ENCODE measurements at places on chromosomes 5 and 9. TPM values are rescaled to one million over a fixed set of nuclear protein-coding genes. Genes with fewer than 3 reads are reported as not detected.
A peak's percentile ranks its signal among the peaks of the same experiment; 100 is the strongest.

DNA sequence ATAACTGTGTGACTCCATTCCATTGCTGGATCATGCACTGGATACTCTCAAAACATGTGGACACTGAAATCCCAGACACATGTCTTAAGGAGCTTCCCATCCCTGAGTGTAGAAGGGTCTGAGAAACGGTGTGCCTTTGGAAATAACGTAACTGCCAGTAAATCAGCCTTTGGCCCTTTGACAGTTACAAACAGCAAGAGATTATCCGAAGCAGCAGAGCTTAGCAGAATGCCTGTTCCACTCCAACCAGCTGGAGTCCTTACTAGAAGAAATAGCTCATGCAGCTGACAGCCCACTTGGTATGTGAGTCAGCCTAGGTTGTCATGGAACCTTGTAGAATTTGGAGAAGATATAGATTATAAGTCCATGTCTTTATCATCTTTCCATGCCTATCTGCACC lies 7.0 kb downstream of the TMEM252 start:
- no peak for DNase-seq

DNA sequence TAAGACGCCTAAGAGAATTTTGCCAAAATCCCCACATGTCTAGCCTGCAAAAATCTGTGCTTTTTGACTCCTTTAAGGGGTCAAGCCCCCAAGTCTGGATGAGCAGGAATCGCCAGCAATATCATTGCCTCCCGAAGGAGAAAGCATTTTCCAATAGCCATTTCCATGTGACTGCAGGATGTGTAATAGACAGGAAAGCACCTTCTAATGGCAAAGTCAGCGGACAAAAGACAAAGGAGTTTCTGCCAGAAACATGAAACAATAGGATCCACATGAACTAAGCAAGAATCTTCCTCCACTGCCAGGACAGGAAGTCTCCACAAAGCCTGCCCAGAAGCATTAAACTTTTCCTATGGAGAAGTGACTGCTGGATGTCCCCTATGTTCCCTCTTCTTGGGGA lies 177.1 kb upstream of the PCSK5 start:
- DNase-seq: no peak

DNA sequence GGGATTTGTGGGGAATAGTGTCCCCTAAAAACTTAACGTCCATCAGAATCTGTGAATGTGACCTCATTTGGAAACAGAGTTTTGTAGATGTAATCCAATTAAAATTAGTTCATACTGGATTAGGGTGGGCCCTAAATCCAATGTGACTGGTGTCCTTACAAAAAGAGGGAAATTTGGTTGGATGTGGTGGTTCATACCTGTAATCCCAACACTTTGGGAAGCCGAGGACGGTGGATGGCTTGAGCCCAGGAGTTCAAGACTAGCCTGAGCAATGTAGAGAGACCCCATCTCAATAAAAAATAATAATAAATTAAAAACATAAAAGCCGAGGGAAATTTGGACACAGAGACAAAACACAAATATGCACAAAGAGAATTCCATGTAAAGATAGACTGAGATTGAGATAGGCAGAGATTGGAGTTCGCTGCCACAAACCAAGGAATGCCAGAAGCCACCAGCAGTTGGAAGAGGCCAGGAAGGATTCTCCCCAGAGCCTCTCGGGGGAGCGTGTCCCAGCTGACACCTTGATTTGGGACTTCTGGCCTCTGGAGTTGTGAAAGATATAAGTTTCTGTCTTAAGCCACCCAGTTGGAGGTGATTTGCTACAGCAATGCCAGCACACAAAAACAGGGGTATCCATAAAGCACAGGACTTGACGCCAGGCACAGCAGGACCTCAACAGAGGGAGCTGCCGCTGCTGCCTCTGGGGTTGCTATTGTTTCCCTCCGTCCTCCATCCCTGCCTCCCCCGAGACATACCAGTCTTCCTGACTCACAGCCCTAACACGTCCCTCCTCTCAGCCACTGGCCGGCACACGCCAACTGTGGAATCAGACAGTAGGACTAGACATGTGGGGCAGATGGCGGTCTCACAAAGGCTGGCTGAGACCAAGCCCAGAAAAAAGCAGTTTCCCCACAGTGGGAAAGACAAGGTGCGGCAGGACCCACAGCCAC lies 73.8 kb upstream of the IL17B start:
- DNase-seq: peak; percentile 81

GRCh38 chr9:85163415-85163814 lies 493.9 kb downstream of the NTRK2 start:
- DNase-seq: no peak

DNA sequence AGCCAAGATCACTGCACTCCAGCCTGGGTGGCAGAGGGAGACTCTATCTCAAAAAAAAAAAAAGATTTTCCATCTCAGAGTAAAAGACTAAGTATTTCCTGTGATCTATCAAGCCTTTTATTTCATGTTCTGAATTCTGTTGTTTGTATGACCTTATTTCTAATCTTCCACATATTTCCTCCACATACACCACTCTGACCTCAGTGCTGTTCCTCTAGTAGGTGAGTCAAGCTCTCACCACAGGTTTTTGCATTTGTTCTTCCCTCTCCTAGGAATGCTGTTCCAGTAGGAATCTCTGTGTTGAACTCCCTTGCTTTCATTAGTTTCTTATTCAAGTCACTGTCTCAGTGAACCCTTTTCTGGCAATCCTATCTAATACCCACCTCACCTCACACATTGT lies 68.1 kb downstream of the INVS start:
- DNase-seq: no peak

- no peak for DNase-seq
Observed at GRCh38 chr9:135004772-135005171, 82.7 kb upstream of the OLFM1 start.

GRCh38 chr5:165360784-165361542 lies 1855.5 kb downstream of the MAT2B start:
- no peak for DNase-seq

GRCh38 chr9:128998462-128998861 lies 29.7 kb downstream of the SH3GLB2 start:
- no peak for DNase-seq

GRCh38 chr9:11192993-11193392 lies 580.2 kb upstream of the PTPRD start:
- DNase-seq: no peak

DNA sequence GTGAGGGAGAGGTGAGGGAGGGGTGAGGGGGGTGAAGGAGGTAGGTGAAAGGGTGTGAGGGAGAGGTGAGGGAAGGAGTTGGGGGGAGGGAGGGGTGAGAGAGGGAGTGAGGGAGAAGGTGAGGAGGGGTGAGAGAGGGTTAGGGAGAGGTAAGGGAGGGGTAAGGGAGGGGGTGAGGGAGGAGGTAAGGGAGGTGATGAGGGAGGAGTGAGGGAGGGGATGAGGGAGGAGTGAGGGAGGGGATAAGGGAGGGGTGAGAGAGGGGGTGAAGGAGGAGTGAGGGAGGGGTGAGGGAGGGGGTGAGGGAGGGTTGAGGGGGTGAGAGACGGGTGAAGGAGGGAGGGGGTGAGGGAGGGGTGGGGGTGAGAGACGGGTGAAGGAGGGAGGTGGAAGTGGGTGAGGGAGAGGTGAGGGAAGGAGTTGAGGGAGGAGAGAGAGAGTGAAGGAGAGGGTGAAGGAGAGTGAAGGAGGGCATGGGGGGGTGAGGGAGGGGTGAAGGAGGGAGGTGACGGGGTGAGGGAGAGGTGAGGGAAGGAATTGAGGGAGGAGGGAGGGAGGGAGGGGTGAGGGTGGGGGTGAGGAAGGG lies 18.5 kb downstream of the NINJ1 start:
- peak; percentile 7 for DNase-seq

DNA sequence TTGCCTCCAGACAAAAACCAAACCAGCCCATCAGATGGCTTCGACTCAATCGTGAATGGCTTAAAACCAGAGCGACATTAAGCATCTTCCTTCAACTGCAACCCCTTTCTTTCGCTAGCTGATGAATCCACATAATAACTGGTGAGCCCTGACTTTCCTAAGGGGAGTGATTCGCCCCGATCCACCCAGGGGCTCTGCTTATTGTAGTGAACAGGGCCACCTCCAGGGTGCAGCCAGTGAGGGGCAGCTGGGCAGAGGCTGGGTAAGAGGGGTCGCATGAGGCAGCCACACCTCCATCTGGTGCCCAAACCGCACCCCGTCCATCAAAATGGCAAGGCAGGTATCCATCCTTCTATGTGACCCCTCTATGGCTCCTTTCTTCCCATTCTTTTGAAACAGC lies 38.0 kb downstream of the SLC35D2 start:
- DNase-seq: no peak

GRCh38 chr5:104372796-104373195 lies 810.2 kb upstream of the NUDT12 start:
- no peak for DNase-seq

DNA sequence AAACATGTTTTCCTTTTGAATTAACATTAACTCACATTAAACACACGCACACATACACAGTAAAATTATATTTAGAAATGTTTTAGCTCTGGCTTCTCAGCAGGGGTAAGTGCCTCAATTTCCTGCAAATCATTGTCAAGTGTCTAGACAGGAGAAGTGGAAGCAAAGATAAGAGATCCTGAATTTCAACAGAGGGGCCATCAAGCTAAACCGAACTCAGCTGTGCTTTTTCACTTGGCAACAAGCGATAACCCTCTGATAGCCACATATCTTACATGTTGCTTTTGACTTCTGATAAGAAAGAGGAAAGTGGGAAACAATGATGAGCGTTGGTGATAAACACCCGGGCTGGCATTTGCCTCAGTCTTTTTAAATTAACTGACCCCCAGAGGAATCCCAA lies 79.7 kb upstream of the SPDL1 start:
- no peak for DNase-seq

DNA sequence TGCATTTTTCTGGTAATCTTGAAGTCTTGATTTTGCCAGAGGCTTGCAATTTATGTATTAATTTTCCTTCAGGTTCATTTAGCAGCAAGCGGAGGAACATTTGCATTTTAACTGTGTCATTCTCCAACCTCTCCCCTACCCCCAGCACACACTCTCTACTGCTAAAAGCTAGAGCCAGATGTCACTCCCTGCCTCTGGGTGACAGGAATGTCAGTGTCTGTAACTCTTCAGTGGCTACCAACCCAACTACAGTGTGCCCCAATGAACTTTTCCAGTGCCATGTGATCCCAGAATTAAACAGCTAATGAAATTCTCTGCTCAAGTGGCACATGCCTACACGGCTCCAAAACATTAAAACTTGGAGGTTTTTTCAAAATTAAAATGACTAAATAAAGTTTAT lies 260.3 kb downstream of the GOLPH3 start:
- no peak for DNase-seq

GRCh38 chr5:8767746-8768145 lies 778.1 kb downstream of the SEMA5A start:
- no peak for DNase-seq

DNA sequence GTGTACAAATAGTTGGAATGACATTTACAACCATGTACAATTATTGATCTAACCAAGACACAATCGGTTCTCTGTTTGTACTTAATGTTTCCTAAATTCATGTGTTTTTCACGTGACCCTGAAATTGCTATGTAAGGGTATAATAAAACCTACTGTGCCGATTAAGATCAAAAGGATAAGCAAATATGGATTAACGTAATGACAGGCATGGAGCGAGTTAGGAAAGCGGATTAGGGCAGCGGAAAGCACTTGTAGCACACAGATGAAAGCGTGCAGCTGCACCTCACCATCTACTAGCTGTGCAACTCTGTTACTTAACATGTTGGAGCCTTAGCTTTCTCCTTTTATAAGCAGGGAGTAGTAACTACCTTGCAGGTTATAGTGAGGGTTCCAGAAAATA lies 38.3 kb upstream of the ZFYVE16 start:
- no peak for DNase-seq

GRCh38 chr9:76608575-76609273 lies 149.7 kb downstream of the GCNT1 start:
- DNase-seq: no peak

GRCh38 chr5:31573494-31574142 lies 41.5 kb downstream of the C5orf22 start:
- no peak for DNase-seq

DNA sequence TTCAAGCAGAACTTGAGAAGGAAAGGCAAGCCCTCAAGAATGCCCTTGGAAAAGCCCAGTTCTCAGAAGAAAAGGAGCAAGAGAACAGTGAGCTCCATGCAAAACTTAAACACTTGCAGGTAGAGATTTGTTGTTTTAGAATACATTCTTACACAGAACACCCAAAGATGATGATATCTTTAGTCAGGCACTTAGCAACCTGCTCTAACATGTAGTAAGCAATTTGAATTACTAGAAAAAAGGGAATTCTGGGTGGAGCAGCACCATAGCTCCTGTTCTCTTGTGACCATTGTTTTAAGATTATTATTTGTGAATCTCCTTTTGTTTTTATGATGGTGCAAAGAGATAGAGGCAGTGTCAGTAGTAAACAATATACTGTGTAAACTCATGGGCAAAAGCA lies 63.1 kb downstream of the RAB14 start:
- DNase-seq: no peak

GRCh38 chr9:108078375-108078774 lies 588.8 kb upstream of the KLF4 start:
- no peak for DNase-seq

DNA sequence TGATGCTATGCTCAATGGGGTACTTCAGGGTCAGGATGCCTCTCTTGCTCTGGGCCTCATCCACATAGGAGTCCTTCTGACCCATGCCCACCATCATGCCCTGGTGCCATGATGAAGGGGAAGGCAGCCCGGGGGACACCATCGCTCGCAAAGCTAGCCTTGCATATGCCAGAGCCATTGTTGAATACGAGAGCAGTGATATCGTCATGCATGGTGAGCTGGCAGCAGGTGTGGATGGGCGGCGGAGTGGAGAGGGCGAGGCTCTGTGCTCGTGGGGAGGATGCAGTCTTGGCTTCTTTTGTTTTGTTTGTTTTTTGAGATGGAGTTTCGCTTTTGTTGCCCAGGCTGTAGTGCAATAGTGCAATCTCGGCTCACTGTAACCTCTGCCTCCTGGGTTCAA lies 17.2 kb upstream of the SPZ1 start:
- no peak for DNase-seq

GRCh38 chr5:73793911-73794310 lies 167.9 kb downstream of the ARHGEF28 start:
- no peak for DNase-seq

- no peak for DNase-seq
Observed at GRCh38 chr5:7615566-7616061, 219.7 kb downstream of the ADCY2 start.

The CTXN3 gene
- total RNA-seq: not detected

The C5 gene
- 1.6 TPM for total RNA-seq

The FOXI1 gene
- not detected for total RNA-seq

The MAMDC4 gene
- 12.8 TPM for total RNA-seq

The SCGB3A2 gene
- total RNA-seq: not detected

The TJP2 gene
- 110 TPM for total RNA-seq

The MACIR gene
- total RNA-seq: 4.3 TPM

The PCDHGA8 gene
- total RNA-seq: 9.7 TPM

The PCDHA1 gene
- not detected for total RNA-seq

All from Right ventricle myocardium inferior (tissue), 1 donor.